Retina (tissue), 1 donor: ENCODE measurements at places on chromosomes 11 and 22.

DNA sequence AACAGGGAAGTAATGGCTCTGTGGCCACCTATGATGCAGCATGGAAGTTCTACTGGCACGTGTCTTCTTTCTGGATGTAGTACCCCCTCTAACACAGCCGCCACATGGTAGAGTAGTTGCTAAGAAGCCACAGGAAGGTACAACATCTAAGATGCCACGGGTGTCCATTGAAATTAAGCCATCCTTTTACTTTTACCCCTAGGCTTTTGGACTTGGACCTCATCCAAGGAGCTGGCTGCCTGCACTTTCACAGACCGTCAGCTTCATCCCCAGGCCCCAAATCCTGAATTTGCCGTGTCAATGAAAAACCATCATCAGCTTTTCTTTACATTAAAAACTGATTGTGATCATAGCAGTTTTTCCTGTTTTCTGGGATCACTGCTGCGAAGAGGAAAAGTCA, 102.4 kb downstream of the RPL27A start:
- DNase-seq, result no peak

GRCh38 chr11:126719740-126720139, 280.8 kb downstream of the KIRREL3 start:
- DNase-seq, result no peak

DNA sequence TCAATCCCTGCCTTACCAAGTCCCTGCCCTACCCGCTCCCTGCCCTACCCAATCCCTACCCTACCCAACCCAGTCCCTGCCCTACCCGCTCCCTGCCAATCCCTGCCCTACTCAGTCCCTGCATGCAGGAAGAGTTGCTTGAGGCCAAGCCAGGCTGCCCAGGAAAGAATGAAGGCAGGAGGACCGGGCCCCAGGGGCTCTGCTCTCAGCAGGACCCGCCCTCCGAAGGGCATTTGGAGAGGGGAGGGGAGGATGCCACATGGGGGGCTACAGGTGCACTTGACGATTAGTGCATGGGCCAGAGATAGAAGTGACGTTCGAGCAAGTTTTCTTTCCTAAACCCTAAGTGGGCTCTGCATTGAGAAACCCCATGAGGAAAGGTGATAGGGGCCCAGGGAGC, 581.2 kb downstream of the TBC1D22A start:
- DNase-seq, result no peak

DNA sequence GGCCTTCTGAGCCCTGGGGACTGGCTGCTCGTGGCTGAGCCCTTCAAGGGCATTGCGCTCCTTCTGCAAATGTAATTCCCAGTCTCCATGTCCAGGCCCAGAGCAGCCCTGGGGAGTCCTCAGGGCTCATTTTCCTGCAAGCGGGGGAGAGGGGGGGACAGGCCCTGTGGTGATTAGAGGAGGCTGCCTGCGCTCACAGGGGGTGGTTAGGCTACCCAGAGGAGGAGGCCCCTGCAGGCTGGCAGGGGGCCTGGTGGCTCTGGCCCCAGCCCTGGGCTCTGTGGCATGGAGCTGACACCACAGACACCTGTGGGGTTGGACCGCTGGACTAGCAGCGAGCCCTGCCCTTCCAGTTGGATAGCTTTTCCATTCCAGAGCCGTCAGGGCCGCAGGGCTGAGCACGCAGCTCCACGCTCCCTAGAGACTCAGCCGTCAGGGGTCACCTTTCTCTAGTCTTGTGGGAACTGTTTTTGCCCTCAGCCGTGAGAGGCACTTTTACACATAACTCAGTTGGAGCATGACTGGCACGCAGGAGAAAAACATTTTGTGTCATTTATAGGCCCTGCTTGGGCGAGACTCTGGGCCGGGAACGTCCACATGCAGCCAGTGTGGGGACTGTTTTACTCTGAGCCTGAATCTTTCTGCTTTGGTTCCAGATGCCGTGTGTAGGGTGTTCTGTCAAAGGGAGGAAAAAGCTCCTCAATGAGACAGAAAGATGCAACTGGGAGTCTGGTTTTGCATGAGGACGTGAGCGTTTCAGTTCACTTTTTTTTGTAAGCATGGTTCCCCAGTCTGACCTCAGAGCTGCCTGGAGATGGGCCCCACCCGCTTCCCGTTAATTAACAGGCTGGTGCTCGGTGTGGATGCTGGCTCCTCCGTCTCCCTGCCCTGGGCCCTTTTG, 58.1 kb downstream of the LRP5 start:
- DNase-seq, result peak; percentile 81

GRCh38 chr11:61881397-61881796, 9.9 kb downstream of the FADS3 start:
- no peak for DNase-seq

- DNase-seq, result no peak
Measured at GRCh38 chr22:48894064-48894671, 933.5 kb downstream of the BRD1 start.

- DNase-seq, result no peak
Measured at GRCh38 chr11:109957601-109958000, 135.6 kb upstream of the ZC3H12C start.

DNA sequence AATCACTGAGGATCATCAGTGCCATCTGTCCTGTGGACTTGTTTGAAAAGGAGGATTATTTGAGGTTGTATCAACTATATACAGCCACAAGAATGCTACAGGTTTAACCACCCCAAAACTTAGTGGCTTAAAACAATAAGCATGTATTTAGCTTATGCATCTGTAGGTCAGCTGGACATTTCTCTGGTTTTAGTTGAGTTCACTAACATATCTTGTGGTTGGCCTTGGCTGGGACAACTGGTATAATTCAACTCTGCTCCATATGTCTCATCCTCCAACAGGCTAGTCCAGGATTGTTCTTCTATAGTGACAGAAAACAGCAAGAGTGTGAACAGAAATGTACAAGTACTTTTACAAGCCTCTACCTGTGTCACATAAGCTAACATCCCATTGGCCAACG, 49.9 kb upstream of the SOX6 start:
- DNase-seq, result no peak
